ENCODE measurements at places on chromosomes 4 and X. TPM values are rescaled to one million over a fixed set of nuclear protein-coding genes. Genes with fewer than 3 reads are reported as not detected.

GRCh38 chrX:107522901-107523300, 73.4 kb downstream of the FRMPD3 start:
- DNase-seq: no peak

DNA sequence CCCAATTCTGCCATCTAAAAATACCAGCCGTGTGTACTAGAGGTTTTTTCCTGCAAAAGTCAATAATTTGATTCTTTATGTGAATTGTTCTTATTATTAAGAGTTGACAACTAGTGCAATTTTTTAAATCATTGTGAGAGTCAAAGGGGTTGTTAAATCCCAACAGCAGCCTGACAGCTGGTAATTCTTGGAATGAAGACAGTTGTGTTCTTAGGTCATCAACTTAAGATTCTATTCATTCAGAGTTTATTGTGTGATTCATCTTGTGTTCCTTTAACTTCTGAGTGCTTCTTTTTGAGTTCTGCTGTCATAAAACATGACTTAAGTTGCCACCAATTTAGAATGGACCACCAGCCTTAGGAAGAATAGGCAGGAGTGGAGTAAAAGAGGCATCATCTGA, 329.0 kb downstream of the NAF1 start:
- DNase-seq: no peak

GRCh38 chrX:23380581-23380980, 45.9 kb downstream of the PTCHD1 start:
- no peak for DNase-seq

DNA sequence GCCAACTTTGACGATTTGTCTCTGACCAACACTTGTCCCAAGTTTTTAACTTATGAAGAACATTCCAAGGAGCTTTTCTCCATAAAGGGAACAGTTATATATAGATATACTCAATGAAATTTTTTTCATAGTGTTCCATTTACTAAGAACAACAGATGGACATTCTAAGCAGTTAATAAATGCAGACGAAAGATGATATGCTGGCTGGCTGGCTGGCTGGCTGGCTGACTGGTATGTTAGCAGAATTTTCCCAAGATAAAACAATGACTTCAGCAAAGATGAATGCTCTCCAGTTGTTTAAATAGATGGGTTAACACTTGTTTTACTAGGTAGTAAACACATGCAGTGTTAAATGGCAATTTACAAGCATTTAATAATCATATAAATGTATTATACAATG, 62.2 kb downstream of the SPANXN3 start:
- DNase-seq: no peak

DNA sequence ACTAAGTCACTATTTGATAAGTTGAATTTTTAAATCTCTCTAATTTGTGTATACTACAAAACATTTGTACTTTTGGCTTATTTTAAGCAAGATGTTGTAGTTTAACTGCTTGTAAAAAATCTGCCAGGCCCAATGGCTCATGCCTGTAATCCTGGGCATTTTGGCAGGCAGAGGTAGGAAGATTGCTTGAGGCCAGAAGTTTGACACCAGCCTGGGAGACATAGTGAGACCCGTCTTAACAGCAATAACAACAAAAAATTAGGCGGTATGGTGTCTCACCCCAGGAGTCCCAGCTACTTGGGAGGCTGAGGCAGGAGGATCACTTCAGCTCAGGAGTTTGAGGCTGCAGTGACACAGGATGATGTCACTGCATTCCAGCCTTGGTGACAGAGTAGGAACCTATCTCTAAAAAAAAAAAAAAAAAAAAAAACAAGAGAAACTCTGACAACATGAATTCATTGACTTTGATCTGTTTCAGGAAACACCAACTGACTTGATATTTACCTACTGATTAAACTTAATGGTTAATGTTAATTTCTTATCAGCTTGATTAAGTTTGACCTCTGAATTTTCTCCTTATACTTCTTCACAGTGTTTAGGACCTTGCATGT, 8.9 kb downstream of the FHIP1A start:
- DNase-seq: no peak

Gene TSPAN7
- 17.1 TPM for total RNA-seq
